ENCODE measurements at places on chromosomes 4 and X.

DNA sequence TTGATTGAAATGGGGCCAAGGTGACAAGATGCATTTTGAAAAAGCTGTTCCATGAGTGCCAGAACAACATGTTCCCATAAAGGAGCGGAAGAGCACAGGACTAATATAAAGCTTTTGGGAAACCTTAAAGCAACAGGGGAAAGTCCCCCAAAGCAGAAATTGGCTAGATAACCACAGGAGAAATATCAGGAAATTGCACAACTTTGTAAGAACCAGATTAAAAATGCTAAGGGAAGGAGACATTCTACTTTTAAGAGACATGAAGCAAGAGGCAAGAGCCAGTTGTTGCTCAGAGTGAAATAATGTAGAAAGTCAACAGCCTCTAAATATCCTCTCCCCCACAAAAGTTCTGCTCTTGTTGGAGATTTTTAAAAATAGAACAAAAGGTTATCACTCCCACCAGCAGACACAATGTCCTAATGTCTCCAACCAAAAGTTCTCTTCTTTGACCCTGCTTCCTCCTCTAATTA is 85.2 kb upstream of the LNX1 start:
- DNase-seq: no peak

GRCh38 chr4:125316791-125317524 is 2.2 kb downstream of the FAT4 start:
- no peak for DNase-seq

- DNase-seq: no peak
These were observed 114.0 kb downstream of the RS1 start for GRCh38 chrX:18557879-18558278.

GRCh38 chrX:108090491-108091263 is 665 bp downstream of the PSMD10 start:
- no peak for DNase-seq

GRCh38 chr4:114384629-114385028 is 214.0 kb upstream of the UGT8 start:
- no peak for DNase-seq

- no peak for DNase-seq
These were observed 167.3 kb upstream of the SH3RF1 start for GRCh38 chr4:169438057-169438480.

GRCh38 chr4:145735347-145735675 is 55.4 kb downstream of the C4orf51 start:
- DNase-seq: no peak

DNA sequence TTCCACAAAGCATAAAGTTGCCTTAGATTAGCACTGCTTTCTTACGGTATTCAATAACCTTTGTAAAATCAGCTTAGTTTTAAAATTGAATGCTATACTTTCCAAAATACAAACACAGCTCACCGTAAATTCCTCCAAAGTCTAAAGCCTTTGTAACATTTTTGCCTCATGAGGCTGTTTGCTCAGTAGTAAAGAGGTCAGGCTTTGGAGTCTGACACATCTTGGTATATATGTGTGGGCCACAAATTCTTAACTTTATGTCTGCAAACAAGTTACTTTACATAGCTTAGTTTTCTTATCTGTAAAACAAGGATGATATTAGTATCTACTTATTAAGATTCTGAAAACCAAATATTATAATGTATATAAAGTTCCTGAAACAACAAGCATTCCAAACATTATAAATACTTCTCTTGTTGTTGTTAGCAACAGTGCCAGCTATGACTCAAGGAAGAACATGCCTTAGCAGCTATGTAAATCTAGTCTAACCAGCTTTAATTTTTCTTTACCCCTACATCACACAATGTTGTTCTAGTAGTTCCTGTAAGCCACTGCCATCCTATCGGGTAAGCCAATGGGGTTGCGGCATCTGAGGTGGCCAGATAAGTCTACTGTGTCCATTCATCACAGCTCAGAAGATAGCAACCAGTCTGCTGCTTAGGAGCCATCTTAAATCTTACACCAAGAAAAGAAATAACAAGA is 709.0 kb downstream of the KLHL13 start:
- no peak for DNase-seq

DNA sequence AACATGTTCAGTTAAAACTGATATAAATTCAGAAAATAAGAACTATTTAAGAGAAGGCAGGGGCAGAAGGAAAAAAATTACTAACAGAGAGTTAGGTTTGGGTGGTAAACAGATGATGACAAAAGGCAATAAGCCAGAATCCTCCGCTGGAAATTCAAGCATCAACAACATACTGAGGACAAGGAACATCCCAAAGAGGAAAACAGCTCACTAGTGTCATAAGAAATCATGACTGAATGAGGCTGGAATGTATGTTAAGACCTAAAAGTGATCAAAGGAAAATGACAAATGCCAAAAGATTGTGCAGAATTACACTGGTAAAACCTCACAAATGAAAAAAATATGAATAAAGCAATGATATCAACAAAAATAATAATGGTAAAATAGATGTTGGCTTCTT is 88.4 kb downstream of the WDFY3 start:
- DNase-seq: no peak

DNA sequence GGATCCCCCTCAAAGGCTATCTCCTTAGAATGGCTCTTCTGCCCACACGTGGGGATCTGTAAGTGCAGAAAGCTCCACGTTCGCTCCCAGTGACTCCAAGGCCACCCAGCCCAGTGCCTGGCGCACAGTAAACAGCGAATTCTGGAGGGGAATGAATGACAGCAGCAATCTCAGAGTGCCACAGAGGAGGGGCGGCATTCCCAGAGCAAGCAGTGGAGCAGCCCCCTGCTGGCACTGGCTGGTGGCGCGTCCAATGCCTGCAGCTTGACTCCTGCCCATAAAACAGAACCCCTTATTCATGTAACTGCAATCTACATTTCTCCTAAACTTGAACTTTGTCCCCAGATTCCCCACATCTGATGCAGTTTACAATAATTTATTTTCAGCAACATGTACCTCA is 6.9 kb upstream of the HELT start:
- DNase-seq: no peak

- DNase-seq: no peak
These were observed 32.8 kb downstream of the FAM149A start for GRCh38 chr4:186137196-186137794.

DNA sequence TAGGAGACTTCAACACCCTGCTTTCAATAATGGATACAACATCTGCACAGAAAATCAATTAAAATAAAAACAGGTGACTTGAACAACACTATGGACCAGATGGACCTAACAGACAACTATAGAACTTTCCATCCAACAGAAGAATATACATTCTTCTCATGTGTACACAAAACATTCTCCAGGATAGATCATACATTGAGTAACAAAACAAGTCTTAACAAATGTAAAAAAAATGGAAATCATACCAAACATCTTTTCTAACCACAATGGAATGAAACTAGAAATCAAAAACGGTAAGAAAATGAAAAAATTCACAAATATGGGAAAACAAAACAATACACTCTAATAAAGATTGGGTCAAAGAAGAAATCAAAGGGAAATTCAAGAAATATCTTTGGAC is 24.7 kb downstream of the CYP2U1 start:
- DNase-seq: no peak

DNA sequence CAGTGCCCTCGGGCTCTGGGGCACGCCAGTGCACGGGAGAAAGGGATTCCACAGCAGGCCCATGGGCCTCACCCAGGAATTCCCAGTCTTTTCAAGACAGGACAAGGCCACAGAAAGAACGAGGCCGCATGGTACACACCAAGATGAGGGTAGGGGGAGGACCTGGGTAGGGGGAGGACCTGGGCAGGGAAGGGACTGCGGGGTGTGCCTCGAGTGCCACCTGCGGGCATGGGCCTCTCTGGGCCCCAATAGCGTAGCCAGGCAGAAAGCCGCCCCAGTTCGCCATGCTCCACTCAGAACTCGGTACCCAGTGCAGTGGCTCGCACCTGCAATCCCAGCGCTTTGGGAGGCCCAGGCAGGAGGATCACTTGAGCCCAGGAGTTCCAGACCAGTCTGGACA is 14.0 kb upstream of the DUSP9 start:
- no peak for DNase-seq

DNA sequence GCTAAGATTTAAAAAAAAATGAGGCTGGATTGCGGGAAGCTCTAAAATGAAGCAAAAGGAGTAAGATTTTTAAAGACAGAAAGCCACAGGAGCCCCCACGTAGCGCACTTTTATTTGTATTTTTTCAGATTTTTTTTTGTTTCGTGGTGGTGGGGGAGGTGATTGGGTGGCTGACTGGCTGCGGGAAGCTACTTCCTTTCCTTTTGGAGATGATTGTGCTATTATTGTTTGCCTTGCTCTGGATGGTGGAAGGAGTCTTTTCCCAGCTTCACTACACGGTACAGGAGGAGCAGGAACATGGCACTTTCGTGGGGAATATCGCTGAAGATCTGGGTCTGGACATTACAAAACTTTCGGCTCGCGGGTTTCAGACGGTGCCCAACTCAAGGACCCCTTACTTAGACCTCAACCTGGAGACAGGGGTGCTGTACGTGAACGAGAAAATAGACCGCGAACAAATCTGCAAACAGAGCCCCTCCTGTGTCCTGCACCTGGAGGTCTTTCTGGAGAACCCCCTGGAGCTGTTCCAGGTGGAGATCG is 908 bp downstream of the PCDH10 start:
- no peak for DNase-seq

DNA sequence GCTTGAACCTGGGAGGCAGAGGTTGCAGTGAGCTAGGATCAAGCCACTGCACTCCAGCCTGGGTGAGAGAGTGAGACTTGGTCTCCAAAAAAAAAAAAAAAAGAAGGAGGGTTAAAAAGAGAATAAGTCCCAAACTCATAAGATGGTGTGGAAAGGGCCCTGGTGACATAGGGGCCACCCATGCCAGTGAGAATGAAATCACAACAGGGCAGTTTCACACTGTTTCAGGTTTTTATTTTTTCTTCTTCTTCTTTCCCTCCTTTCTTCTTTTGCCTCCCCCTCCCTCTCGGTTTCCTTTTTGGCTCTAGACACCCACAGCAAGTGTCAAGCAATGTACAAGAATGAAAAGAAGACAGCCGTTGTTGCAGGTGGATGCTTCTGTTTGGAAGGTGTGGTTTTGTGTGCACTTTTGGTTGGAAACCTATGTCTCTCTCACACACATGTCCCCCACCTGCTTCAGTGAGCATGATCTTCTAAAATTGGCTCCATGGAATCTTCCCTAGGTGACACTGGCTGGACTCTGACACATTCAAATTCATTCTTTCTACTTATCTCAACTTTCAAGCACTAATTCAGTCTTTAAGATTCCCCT is 14.4 kb upstream of the TLR8 start:
- no peak for DNase-seq

DNA sequence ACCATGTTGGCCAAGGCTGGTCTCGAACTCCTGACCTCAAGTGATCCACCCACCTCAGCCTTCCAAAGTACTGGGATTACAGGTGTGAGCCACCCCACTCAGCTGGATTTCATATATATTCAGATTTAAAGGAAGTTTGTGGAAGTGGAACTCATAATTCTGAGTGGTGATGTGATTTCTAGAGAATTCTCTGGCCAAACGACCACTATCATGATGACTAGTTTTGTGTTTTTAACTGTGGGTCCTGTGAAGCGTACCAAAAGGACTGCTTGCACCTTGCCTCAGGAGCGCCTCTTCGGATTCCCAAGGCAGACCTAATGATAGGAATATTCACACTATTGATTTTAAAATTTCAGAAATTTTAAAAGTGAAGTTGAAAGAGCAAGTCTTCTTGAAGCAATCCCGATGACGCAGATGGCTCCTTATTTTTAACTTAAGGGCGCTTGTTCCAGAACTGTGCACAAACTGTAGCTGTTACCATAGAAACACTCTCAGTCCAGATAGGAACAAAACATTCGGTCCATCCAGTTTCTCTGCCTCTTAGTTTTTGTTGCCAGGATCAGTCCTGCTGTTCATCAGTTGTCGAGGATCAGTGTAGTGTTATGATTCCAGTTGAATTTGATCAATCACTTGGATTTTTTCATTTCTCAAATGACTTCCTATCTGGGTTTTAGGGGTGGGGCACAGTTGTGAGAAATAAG is 51.7 kb upstream of the CLCN4 start:
- DNase-seq: no peak

GRCh38 chr4:79015411-79015810 is 76.2 kb upstream of the PAQR3 start:
- DNase-seq: no peak

- DNase-seq: no peak
These were observed 346.3 kb upstream of the GALNT7 start for GRCh38 chr4:172822331-172822730.

DNA sequence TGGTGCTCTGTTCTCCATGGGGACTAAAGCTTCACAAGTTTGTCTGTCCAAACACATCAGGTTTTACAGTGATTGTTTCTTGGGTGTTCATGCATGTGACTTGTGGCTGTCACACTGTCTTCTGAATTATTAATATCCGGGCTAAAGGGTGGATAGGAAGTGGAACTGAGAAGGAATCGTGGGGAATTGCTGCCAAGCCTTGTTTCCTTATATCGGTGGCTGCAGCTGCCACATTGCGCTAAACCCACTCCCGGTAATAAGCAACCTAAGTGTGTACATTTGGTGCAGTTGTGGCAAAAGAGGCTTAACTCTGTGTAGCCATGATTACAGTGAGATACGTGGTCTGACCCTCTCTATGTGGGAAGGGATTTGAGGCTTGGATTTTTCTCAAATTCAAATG is 30.7 kb downstream of the SEPTIN11 start:
- DNase-seq: no peak

DNA sequence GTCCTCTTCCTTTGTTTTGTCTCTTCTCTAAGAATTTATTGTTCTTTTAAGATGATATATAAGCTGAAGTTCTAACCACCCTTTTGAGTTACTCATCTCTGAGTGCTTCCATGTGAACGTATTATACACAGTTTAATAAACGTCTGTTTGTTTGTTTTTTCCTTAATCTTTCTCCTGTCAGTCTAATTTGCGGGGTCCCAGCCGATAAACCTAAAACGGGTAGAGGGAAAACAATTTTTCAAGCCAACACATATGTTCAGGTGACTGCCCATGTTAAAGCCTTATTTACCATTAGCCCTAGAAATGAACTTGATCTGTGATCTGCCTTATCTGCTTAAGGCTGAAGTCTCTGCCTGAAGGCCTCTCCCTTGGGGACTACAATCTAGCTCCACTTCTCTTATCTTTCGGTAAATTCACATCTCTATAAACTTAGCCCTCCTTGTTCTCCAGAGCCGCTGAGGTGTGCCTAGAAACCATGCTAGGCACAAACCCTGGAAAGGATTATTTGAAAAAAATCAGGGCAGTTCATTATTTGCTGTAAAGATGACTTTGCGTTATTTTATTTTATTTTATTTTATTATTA is 158.8 kb downstream of the CAMK2D start:
- DNase-seq: no peak

- no peak for DNase-seq
These were observed 1.9 kb upstream of the TMSB4X start for GRCh38 chrX:12972878-12973560.

DNA sequence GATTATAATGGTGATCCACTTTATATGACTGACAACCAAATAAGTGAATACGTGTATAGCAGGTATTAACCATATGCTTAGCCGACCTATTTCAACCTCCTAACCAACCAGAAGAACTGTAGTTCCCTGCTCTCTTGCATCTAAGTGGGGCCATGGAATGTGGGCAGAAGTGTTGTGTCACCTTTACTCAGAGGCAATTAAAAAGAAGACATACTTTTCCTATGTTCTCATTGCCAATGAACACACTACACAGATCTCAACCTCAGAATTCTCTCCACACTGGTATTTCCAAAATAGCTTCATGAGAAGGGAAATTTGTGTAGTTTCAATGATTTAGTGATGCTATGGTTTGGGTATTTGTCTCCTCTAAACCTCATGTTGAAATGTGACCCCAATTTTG is 3.2 kb upstream of the NFKB1 start:
- no peak for DNase-seq

GRCh38 chrX:108122748-108123147 is 31.2 kb downstream of the ATG4A start:
- DNase-seq: no peak

GRCh38 chr4:166662266-166662843 is 571.9 kb downstream of the SPOCK3 start:
- no peak for DNase-seq
